ENCODE measurements at places on chromosomes 12 and 14.

GRCh38 chr12:53234271-53234914 lies 2.4 kb upstream of the RARG start:
- no peak for DNase-seq

DNA sequence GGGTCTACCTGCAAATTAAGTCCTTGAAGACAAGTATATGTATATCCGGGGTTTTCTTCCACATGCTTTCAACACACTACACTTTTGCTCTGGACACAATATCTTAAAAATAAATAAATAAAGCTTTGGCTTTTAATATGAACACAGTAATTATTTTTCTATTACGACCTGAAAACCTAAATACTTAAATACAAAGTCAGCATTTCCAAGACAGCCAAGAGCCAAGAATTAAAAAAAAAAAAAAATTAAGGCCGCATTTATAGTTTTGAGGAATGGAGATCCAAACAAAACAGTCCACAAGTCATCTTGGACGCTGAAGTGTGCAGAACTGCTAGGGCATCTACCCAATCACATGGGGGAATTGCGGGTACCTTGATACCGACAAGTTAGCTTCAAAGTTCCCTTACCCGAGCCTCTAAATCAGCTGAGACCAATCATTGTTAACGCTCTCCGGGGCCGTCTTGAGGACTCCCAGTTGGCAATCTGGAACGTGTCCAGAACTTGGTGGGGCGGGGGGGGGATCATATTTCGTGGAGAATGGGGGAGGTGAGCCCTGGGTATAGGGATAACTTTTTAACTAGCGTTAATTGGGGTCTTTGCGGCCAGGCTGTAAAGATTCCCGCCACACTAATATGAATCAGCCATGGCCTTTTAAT lies 731 bp upstream of the PCNX4 start:
- no peak for DNase-seq

DNA sequence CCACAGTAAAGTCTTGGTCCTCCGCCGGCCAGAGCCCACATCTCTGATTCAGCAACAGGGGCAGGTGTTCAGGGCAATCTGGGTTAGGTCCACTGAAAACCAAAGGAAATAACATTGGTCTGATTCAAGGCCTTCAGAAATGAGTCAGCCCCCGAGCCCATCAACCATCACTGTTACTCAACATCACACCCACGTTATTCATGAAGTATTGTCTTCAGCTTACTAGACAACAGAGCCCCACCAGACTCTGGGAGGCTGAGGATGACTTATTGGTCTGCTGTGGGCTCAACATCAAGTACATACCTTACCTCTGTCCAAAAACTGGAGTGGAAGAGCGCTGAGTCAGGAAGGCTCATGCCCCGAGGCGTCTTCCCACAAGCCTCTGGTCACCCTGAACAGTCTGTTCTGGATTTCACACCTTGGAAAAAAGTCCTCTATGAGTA lies 97.5 kb downstream of the ZFP36L1 start:
- peak; percentile 100 for DNase-seq

GRCh38 chr14:88049266-88049665 lies 44.3 kb downstream of the GPR65 start:
- DNase-seq, result no peak

- peak; percentile 28 for DNase-seq
These were observed 3.7 kb upstream of the TRPV4 start for GRCh38 chr12:109836916-109837315.

DNA sequence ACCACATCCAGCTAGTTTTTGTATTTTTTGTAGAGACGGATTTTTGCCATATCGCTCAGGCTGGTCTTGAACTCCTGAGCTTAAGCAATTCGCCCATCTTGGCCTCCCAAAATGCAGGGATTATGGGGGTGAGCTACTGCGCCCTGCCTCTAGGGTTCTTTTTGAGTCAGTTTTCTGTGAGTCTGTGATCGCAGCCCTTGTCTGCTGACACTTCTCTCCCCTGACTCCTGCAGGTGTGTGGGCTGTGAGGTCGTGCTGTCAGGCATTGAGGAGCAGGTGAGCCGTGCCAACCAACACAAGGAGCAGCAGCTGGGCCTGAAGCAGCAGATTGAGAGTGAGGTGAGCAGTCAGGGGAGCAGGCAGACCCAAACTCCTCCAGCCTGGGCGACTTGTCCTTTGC lies 6.3 kb downstream of the COPS7A start:
- no peak for DNase-seq

GRCh38 chr12:5102806-5103205 lies 59.1 kb downstream of the KCNA5 start:
- DNase-seq, result no peak

- DNase-seq, result no peak
These were observed 475 bp upstream of the PCNX1 start for GRCh38 chr14:70906793-70907175.

DNA sequence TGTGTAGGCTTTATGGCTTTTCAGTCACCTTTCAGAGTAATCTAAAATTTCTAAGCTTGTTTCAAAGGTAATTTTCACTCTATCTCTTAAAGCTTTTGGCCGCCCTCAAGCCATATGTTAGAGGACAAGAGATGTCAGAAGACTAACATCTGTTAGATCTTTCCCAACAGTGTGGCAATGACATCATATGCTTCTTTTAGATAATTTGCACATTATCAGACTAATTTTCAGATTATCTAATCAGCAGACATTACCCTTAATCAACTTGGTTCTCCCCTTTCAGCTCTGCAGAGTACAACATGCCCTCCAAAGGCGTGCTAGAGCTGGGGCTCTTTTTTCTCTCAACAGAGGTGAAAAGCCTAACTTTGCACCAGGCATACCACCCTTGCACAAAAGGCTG lies 207.1 kb downstream of the DPF3 start:
- no peak for DNase-seq

GRCh38 chr12:80490329-80490728 lies 46.3 kb downstream of the PTPRQ start:
- DNase-seq, result peak; percentile 20

DNA sequence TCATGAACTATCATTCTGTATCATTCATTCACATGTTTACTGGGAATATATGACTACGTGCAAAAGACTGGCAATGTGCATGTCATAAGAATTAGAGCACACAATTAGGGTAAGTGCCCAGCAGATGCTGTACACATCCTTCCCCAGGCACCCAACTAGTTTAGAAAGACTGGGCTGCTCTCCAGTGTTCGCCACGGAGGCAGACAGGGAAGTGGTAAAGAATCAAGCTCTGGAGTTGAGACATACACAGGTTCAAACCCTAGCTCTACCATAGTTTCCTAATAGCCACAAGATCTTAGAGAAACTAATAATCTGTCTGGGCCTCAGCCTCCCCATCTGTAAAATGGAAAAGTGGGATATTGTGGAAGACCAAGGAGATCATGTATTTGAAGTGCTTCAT lies 6.8 kb downstream of the TMCC3 start:
- DNase-seq, result no peak

DNA sequence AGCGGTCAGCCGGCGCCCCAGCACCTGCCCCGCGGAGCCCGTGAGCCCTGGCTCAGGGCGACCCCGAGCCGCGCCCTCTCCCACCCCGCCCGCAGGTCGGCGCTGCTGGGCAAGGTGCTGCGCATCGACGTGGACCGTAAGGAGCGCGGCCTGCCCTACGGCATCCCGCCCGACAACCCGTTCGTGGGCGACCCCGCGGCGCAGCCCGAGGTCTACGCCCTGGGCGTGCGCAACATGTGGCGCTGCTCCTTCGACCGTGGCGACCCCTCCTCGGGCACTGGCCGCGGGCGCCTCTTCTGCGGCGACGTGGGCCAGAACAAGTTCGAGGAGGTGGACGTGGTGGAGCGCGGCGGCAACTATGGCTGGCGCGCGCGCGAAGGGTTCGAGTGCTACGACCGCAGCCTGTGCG lies 14.4 kb downstream of the HHIPL1 start:
- DNase-seq, result no peak

GRCh38 chr14:30381861-30382480 lies 177.0 kb upstream of the G2E3 start:
- no peak for DNase-seq

DNA sequence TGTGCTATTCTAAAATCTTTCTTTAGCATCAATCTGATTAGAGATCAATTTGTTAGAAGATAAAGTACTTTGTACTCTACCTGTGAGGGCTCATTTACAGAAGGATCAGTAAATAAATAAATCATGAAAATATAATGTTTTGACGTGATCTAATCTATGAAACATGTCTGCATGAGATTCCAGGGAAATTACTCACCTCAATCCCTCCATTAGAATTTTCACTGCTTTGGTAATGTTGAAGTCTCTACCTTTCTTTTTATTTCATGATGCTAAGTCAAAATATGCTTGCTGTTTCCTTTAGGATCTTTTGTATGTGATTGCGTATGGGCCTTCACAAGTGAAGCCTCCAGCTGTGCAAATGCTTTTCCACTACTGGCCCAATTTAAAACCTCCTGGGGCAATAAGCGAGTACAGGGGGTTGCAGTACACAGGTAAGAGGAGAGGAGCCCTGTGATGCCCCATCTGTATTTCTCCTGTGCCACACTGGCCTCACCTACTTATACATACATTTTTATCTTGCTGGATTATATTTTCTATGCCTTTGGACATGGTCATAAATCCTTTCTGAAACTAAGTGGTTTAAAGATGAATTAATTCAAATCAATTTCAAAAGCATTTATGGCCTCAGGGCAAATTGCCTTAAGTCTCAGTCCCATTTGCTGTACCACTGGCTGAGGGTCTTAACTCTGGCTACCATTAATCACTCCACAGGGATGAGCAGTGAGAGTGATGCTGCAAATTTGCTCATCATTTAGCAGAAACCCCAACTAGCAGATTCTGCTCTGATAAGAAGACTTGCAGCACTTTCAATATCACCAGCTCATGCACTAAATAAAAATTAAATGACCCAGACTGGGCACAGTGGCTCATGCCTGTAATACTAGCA lies 66.4 kb downstream of the UNC79 start:
- no peak for DNase-seq

DNA sequence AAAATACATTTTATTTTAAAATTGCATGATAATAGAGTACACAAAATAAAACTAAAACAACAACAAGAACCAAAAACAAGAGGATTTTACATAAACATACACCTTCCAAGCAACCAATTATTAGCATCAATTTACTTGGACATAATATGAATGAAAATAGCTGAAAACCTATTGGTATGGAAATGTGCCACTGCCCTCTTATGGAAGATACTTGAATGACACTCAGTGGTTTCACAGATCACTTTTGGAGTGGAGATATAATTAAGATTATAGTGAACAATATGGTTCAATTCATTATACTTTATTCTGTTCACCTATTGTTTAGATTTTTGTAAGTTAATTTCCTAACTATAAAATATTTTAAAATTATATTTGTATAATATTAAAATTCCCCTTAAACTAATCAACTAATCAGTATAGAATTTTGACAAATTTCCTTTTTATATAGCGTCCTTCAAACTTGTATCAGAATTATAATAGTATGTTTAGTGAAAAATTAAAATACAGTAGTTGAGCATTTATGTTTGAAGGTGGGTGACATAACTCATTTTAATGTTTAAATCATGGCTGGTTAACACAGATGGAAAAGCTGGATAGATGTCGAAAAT lies 70.1 kb downstream of the SLC6A15 start:
- DNase-seq, result peak; percentile 18

GRCh38 chr14:75547552-75548250 lies 25.4 kb downstream of the BATF start:
- DNase-seq, result no peak

- peak; percentile 3 for DNase-seq
These were observed 250.5 kb upstream of the FLRT2 start for GRCh38 chr14:85279407-85279806.

DNA sequence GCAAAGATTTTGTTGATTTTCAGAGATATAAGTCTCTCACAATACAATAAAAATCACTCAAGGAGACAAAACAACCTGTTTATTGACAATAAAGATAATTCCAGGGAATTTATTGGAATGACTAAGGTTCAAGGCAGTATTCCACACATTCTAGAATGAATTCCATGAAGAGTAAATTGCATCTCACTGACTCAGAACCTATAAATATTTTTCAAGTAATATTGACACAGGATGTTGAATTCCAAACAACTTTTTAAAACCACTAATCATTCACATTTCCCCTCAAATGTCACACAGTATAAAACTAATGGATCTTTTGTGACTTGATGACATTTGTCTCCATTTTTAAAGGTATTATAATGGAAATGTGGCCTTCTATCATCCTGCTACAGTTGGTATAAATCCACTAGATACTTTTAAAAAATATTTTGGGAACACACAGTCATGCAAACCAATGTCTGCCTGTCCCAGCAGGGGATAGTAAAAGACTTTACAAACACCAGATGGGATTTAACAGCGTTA lies 42.1 kb upstream of the LGR5 start:
- DNase-seq, result peak; percentile 44

DNA sequence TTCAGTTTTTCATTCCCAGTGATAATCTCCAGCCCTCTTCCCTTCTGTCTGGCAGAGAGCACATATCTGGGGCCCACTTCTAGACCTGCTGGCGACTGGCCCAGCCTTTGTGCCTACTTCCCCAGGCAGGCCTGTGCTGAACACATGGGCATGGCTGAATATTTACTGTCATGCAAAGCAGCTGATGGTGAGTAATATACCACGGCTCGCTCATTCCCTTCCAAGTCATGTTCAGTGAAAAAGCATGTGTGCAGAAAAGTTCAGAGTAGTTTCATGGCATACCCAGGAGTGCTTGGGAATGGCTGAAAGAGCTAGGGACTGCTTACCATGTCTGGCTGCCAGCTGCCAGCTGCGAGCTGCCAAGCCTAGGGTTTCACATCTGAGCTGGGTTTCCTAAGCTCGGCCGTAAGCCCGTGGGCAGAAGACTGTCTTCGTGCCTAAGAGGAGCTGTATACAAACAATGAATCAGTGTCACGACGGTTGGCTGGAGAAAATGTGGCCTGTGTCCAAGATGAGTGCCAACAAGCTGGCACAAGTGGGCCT lies 179.9 kb upstream of the PELI2 start:
- peak; percentile 8 for DNase-seq

DNA sequence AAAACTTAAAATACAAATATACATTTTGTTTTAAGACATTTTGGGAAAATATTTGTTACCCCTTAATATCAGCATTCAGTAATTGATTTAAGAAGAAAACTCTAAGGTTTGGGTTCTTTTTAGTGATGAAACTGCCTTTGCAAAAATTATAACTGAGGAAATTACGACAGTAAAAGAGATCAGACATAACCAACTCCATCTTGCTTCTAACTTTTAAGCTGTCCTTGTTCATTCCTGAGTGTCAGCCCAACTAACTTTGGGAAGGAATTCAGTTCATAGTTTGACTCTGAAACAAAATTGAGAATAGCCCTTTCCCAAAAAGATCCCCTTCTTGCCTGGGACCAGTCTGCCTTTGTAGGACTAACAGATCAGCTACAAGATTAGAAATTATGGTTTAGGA lies 93.0 kb downstream of the TMTC1 start:
- no peak for DNase-seq

DNA sequence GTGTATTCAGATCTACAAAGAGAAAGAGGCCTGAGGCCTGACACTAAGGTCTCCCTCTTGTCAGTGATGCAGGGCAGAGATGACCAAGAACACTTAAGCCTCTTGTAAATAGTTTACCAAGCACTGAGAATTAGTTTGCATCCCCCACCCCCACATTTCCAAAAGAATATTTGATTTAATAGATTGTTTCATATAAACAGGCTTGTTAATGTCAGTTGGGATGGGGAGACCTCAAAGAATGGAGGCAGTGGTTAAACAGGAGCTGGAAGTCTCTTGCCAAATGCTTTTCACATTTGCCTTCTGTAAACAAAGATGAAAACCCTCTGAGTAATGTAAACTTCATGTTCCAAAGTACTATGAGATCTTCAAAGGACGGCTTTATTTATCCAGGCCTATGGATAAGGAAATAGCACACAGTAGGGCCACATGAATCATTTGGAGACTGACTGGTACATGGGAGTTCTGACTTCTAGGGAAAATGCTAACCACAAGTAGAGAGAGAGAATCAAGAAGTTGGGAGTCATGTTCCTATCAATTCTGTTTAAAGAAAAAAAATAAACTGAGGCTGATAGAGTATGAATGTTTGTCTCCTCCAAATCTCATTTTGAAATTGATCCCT lies 234.7 kb downstream of the ANO2 start:
- no peak for DNase-seq

All from NCI-H226 (cell line).